Pancreas (tissue), 10 donors: ENCODE measurements at places on chromosomes 11 and 22. TPM values are rescaled to one million over a fixed set of nuclear protein-coding genes. Genes with fewer than 3 reads are reported as not detected.

Gene KLHDC7B
- 2.1 TPM for total RNA-seq

Gene CDC42EP2
- 7.9 TPM for total RNA-seq

Gene FAM180B
- total RNA-seq = not detected

Gene WBP2NL
- 1.5 TPM for total RNA-seq

Gene PNPLA5
- not detected for total RNA-seq

Gene GATD1
- total RNA-seq = 18.6 TPM
